ENCODE measurements at places on chromosomes 3 and 15.

DNA sequence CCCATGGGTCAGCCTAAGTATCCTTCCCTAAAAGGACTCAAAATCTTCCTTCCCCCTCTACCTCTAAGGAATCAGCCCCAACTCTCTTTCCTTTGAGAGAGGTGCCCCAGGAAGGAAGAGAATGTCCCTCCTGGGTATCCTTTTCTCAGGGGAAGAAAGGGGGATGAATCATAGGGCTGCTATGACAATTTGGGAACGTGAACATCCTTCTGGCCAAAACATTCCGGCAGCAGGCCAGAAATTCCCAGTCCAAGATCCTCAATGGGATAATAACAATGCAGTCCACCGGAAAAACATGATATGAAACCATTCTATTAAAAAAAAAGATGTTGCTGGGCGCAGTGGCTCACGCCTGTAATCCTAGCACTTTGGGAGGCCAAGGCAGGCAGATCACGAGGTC, 50.8 kb upstream of the CACNA2D3 start:
- DNase-seq = no peak

DNA sequence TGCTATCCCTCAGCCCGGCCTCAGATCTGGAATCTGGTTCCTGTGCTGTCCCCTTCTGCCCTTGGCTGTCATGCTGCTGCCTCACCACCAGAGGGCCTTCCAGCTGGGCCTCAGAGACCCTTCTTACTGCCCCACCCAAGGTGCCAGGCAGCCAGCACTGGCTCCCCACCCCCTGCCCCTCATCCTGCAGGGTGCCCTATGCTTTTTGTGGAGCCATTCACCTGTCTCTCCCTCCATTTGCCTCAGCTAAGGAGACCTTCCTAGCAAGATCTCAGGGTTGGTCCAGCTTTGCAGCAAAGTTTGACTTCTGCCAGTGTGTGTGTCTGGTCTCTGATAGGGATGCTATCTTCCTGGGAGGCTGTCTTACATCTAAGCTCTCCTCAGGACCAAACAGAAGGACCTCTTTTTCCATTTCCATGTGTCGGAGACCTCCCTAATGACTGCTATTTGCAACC, 1.9 kb upstream of the VWA5B2 start:
- no peak for DNase-seq

GRCh38 chr3:11400213-11400612, 128.0 kb downstream of the ATG7 start:
- DNase-seq = no peak

GRCh38 chr3:66454464-66454859, 46.4 kb downstream of the LRIG1 start:
- DNase-seq = no peak

- peak; percentile 44 for DNase-seq
Measured at GRCh38 chr3:180265551-180265950, 228.8 kb upstream of the PEX5L start.

DNA sequence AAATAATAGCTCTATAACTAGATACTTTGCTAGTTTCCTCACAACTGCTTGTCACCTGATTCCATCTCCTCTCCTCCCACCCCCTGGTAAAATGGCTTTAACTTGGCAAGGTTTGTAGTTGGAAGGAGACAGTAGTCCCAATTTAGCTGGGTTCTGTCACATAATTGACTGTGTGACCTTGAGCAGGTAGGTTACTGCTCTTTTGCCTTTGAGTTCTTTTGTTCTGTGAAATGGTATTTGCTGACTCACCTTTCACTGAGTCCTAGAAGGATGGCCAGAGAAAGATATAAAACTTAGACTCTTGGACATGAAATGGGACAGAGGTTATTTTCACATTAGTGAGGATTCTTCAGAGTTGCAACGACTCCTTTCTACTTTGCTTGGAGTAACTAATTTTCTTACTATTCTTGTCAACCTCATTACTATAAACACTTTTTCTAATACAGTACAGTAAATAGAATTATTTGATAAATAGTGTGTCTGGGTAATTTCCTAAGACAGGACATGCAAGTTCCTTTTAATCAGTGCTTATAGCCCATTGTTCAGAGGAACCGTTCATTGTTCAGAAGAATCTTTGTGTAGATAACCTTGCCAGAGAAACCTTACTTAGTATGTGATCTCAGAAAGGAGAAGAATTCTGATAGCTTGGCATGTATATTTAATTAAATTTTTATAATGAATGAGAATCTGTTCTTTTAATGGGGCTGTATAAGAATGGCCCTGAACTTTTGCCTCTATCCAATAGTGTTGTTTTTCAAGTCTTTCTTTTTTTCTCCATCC, 14.3 kb downstream of the AKAP13 start:
- DNase-seq = no peak

- peak; percentile 99 for DNase-seq
Measured at GRCh38 chr3:106728315-106729098, 648.7 kb upstream of the CCDC54 start.

DNA sequence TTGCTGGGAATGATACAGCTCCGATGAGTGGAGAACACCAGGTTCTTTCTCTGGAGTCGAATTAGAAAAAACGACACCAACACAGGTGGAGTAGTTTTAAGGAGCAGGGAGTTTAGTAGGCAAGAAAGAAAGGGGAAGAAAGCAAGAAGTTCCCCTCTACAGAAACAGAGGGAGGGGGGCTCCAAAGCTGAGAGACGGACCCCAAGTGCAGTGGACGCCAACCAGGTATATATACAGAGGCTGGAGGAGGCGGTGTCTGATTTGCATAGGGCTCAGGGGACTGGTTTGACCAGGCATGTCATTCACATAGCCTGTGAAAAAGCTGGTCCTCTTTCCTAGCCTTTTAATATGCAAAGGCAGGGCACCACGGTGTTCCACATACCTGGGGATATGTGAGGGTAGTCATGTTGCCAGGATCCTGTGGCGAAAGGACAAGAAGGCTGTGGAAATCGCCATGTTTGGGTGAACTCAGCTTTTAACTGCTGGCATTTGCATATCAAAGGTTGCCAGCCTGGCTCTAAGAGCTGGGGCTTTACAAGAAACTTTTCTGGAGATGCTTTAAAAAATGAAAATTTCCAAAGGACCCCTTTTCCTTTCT, 887.4 kb upstream of the EPHA6 start:
- no peak for DNase-seq

DNA sequence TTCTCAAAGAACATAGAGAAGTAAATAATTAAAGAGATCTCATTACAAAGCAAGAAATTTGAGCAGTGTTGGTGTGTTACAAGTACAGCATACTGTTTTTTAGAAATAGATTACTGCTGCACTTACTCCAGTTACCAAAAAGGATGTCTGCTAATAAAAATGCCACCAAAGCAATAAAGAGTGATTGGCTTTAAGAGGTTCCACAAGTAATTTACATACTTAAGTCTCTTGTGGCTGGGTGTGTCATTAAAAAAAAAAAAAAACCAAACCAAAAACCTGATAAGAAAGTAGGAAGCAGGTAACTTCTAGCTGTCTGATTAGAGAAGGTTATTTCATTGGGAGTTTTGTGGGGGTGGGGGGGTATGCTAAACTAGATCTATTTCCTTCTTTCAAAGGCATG, 15.2 kb downstream of the RAB11A start:
- DNase-seq = no peak

DNA sequence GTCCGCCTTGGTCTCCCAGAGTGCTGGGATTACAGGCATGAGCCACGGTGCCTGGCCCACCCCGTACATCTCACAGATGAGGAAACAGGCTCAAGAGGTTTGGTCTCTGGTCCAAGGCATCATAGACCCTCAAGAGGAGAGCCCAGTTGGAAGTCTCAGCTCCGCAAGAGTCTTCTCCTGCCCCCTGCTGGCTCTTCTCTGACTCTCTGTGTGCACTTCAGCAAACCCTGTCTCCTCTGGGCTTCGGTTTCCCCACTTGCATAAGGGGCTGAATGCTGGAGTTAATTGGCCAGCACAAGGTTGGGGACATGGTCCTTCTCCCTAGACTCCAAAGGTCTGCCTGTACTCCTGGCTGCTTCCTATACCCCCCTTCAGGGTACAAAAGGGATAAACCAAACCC, 3.9 kb downstream of the MST1R start:
- DNase-seq = no peak

GRCh38 chr15:91936182-91936775, 82.8 kb downstream of the SLCO3A1 start:
- no peak for DNase-seq

DNA sequence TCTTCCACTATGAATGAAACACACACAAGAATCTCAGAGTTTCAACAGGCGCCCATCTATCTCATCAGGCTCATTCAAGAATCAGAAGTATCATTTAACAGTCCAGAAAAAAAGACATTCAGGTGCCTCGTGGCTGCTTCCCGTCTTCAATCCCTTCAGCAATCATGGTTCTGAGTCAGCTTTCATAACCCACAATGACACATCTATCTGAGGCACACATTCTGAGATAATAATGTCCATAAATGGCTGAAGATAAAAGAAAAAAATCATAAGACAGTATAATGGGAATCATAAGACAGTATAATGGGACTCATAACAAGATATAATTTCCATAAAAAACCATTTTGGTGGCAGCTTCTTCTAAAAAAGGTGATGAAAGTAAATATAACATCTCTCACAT, 52.4 kb downstream of the TNIK start:
- DNase-seq = peak; percentile 54

Data from fibroblast of skin of left biceps (primary cell).